Posterior vena cava (tissue), 2 donors: ENCODE measurements at places on chromosomes 1 and 21. TPM values are rescaled to one million over a fixed set of nuclear protein-coding genes. Genes with fewer than 3 reads are reported as not detected.

The TSNAX gene
- 41.4 TPM for total RNA-seq

The DCST1 gene
- not detected for total RNA-seq

The CFAP298 gene
- 23.1 TPM for total RNA-seq

The CLIC6 gene
- 3.0 TPM for total RNA-seq

The OPRD1 gene
- not detected for total RNA-seq

The ZNF648 gene
- total RNA-seq, result not detected

The CCDC181 gene
- 0.95 TPM for total RNA-seq

The NIBAN1 gene
- 234 TPM for total RNA-seq

The KANK4 gene
- 0.37 TPM for total RNA-seq

The TNN gene
- 0.05 TPM for total RNA-seq

The SLC35F3 gene
- not detected for total RNA-seq

DNA sequence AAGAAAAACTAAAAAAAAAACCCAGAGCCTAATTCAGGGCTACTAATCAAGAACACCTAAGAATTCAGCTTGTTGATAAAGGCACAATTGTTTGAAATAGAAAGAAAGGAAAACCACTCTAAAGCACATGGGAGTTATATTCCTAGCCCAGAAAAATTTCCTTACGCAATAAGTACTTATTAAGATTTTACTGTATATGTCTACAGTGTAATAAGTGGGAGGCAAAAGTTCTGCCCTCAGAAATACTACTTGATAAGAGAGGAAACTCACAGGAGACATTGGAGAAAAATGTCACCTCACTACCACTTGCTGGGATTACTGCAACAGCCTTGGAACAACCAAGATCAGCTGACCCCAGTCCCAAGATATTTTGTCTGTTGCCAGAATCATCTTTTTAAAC, 66.1 kb downstream of the IARS2 start:
- DNase-seq, result no peak

DNA sequence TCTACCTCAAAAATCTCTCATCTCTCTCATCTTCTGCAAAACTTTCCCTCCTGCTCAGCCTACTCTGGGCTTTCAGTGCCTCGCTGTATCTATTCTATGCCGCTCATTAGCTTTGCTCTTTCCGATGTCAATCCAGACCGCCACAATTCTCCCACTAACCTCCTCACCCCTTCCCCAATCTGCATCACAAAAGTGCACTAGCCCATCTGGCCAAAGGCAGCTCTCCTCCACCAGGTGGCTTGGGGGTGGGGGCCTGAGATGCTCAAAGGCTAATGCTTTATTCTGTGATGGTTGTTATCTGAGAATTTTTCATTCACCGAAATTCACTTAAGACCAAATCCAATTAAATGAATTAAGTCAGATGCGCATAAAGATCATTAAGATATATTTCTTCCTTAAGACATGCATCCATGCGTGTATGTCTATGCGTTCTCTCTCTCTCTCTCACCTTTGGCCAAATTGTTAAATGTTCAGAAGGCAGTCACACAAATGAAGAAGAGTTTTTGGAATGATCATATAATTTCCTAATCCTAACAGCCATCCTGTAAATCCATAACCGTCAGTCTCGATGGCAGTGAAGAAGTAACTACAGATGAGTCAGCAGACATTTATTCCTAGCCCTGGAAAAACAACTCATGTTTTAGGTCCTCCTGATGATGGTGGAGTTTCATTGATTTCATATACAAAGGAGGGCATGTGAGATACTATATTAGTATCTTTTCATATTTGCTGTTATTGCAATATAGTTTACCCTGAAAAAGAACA, 111.3 kb downstream of the C1orf21 start:
- no peak for DNase-seq

GRCh38 chr1:8467308-8467707, 149.4 kb downstream of the SLC45A1 start:
- no peak for DNase-seq

DNA sequence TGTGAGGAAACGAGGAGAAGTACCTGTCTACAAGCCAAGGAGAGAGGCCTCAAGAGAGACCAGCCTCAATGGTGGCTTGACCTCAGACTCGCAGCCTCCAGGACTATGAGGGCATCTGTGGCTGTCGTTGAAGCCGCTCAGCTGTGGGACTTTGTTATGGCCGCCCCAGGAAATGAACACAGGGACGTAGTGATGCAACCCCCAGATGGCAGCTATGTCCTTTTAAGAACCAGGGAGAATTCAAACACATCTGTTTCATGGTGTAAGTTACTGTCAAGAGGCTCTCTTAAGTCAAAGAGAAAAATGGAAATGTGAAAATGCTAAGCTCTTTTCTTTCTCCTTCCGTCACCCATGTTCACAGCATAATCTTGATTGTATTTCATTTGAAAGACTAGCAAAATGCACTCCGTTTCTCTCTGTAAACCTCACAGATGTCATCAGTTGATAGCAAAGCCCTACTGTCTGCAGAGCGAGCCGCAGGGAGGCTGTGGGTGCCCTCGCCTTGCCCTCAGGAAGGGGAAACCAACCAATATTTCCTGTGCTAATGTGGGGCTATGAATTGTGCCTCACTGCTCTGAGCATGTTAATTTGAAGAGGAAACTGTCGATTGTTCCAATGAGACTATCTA, 21.3 kb downstream of the UBASH3A start:
- DNase-seq, result peak; percentile 67

GRCh38 chr1:21626921-21627339, 42.2 kb downstream of the RAP1GAP start:
- no peak for DNase-seq

DNA sequence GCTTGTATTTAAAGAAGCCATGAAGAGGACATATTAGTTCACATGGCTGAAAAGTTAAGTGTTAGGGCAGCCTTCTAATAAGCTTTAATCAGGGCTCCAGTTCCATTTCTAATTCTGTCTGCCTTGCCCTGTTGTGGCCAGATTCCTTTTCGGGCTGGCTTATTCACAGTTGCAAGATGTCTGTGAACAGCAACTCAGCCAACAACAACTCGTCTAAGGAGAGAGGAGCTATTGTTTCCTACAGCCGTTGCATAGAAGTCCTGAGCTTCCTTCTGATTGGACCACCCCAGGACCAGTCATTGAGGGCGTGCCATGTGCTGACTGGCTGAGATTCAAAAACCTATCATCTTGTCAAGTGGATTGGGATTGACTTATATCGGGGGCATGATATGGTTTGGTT, 18.6 kb upstream of the COQ8A start:
- no peak for DNase-seq

GRCh38 chr1:241641773-241642592, 1.8 kb upstream of the CHML start:
- DNase-seq, result no peak

- DNase-seq, result peak; percentile 52
Measured at GRCh38 chr21:46067505-46068201, 30.3 kb upstream of the COL6A2 start.

GRCh38 chr21:35216996-35217395, 167.9 kb upstream of the RUNX1 start:
- DNase-seq, result no peak

GRCh38 chr1:206467915-206468314, 2.4 kb upstream of the IKBKE start:
- DNase-seq, result peak; percentile 92

DNA sequence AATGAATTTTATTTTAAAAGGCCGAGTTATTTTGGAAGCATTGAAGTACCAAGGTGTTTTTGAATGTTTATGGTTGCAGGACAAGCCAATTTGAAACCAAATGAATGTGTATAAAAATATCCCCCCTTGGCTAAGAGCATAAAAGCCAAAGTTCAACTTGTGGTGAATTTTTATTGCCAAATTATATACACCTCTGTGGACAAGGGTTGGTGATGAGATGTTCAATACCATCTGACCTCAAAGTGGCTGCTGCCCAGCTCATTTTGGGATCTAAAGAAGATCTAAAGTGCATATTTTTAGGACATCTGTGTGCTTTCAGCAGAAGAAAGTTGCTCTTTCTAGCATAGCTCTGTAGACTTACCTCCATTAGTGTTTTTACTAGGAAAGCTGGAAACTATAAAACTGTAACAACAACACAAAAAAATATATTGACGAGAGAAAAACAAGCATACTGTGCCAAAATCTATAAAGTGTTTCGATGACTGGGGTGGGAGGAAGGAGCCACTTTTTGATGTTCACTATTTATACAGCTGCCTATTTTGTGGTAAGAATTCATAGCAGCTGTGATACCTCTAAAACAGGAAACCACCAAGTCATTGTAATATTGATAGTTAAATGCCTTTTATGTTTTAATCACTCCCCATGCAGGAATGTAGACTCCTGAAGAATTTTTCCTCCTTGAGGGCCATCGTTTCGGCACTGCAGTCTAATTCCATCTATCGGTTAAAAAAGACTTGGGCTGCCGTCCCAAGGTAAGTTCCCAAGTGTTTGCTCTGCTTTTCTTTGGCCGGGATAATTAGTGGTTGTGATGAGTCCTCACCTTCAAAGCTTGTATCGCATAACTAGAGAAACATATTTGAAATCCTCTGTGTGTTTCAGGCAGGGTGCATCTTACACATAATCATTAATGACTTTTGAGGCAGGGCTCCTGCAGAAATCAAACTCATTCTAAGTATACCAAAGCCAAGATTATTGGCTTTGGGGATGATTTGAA, 83.2 kb downstream of the RGL1 start:
- no peak for DNase-seq

DNA sequence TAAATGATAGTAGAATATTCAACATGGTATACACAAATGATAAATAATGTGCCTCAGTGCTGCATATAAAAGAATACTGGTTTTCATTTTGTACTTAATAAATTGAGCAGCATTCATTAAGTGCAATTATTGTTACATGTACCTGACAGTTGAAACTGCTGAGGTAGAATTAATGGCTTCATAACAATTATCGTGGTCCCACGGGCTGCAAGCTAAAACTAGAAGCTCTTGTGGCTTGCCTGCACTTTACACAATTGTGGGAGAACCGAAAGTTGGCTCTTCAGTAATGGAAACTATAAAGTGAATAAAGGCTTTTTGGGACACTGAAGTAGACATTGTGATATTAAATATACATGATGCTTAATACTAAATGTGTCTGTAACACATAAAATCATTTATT, 23.2 kb downstream of the INSL5 start:
- DNase-seq, result no peak

- no peak for DNase-seq
Measured at GRCh38 chr1:215256936-215257679, 174.6 kb downstream of the KCNK2 start.

GRCh38 chr1:36166938-36167905, 11.3 kb downstream of the MAP7D1 start:
- DNase-seq, result no peak

- peak; percentile 88 for DNase-seq
Measured at GRCh38 chr21:9838738-9839642, 682.4 kb upstream of the TPTE start.

GRCh38 chr1:38990386-38990737, 714 bp upstream of the AKIRIN1 start:
- no peak for DNase-seq

DNA sequence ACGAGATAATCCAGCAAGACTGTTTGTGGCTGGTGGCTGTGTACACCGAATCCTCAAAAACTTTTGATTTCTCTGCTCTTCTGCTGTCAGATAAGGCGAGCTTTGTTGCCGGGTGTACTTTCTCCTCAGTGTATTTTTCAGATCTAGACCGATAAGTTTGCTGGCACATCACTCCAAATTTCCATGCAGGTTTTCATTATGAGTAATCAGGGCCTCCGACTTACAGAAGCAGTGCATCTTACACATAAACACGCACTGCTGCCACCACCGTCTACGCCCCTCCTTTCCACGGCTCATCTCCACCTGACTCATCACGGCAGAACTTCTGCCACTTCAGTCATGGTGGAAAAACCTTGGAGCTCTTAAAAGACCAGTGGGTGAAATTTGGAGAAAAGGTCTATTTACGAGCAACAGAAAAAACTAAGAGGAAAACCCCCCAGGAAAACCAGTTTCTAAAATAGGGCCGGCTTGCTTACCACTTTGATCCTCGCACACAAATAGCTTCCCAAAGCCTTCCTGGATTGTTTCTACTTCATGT, 7.7 kb downstream of the ZBTB21 start:
- DNase-seq, result no peak

- no peak for DNase-seq
Measured at GRCh38 chr1:101284622-101285218, 47.9 kb downstream of the S1PR1 start.

DNA sequence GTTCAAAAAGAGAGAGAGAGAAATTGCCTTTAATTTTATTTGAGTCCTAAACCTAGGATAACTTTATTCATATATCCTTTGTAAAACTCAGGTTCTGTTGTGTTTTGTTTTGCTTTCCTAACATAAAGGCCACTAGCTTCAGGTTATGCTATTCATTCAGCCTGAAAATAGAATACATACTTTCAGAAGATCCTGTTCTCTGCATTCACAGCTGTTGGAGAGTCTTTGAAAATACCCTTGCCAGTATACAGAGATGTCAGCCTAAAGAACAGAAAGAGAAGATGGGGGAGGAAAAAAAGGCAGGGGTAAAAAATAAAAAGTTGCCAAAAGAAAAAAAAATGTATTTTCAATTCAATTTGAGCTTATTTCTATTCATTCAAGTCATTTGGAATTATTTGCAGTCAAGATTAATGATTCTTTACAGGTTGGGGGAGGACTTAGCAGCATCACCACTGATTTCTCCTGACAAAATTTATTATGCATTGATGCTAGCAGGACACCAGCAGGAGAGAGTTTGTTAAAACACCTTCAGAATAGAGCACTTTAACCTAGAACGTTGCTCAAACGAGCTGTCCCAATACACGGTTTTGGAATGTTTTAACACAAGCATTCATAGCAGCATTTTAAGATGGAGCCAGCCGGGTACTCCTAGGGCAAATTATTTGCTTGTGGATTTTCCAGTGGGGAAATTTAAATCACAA, 318.5 kb downstream of the NTNG1 start:
- no peak for DNase-seq
